ENCODE measurements at places on chromosomes 6 and 20.

GRCh38 chr20:61640131-61640870, 388.2 kb downstream of the CDH4 start:
- no peak for DNase-seq

DNA sequence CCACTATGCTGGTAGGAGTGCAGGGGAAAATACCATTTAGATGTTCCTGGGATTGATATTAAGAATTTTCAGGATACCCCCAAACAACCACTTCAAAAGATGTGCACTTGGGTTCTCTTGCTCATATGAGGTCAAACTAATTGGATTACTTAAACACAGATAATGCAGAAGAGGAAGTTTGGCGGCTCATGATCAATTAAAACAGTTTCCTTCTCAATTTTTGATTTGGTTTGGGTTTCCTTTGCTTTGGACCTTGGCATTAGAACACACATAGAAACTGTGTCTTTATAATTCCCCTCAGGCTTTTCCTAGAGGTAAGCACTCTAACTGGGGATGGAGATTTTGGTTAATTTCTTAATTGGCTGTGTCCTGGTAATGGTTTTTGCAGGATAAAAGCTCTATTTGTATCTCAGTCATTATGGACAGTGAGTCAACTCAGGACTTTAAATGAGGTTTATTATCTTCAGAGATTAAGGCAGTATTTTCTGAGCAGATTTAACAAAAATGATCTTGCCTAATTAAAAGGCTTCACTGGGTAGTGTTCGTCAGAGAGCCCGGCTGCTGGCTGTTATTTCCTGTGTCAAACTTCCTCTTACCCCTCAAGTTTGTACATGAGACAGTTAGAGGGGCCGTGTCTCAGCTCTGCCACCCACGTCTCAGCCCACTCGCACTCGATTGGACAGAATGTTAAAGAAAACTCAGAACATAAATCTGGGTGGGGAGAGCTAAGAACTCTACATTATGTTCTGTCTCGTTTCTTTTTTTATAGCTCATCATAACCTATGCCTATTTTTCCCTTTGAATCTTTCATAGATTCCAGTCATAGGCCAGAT, 50.3 kb upstream of the PREP start:
- no peak for DNase-seq

DNA sequence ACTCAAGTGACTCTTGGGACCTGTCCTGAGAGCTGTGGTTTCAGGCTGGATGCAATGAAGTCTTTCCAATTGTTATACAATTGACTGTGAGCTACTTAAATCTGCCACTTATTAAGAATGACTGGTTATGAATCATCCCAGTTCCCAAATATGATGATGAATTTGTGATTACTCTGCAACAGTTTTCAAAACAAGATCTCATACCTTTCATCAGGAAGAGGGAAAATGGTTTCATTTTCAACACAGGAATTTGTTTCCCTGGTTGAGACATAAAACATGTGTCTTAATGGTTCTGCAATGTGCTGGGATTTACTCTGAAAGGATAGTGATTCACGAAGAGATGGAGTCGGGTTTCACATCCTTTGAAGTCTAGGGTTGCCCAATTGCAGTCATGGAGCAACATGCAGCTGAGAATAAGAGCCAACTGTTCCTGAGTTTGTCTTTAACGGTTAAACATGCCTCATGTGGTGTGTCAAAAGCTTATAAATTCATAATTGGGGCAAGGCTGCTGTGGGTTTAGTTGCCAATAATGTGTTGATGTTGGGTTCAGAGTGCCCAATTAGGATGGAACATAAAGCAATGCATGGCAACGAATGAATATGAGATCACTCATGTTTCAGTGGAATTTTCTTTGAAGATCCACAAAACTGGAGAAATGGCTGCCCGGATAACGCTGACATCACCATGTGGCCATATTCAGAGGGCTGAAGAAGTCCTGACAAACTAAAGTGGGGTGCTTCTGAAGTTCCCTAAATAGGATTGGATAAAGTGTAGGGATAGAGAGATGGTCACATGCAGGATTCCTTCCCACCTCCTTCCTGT, 41.0 kb downstream of the CYP24A1 start:
- DNase-seq, result no peak

DNA sequence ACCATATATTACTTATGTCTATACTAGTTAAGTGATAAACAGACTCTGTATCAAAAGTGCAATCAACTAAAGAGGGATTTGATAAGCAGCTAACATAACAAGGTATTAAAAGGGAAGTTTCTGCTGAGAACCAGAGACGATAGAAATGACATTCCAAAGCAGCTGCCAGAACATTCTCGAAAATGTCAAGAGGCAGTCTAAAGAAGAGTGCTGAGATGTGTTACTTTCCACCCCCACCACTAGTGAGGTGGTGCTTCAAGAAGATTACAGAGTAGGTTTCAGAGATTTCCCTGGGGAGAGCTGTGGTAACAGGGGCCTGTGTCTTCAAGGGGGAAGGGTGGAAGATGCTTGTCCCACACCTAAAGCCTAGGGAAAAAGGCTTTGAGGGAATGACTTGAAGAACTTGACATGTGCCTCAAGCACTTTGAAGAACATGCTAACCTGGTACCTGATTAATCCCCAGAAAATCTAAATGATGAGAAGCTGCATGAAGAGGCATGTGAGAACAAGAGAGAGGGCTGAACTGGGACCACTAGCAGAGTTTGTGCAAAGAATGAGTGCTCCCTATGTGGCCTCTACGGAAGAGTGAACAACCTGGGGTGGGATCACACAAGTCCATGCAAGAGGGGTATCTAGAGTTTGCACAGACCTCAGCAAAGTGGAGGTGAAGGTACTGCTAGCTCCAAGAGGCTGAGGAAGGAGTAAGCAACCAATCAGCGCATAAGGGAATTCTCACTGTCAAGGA, 5.0 kb downstream of the FAM184A start:
- no peak for DNase-seq

- no peak for DNase-seq
These were observed 716.0 kb downstream of the KIF16B start for GRCh38 chr20:15857173-15857784.

- DNase-seq, result no peak
These were observed 18.7 kb upstream of the TOP1 start for GRCh38 chr20:41009946-41010345.

DNA sequence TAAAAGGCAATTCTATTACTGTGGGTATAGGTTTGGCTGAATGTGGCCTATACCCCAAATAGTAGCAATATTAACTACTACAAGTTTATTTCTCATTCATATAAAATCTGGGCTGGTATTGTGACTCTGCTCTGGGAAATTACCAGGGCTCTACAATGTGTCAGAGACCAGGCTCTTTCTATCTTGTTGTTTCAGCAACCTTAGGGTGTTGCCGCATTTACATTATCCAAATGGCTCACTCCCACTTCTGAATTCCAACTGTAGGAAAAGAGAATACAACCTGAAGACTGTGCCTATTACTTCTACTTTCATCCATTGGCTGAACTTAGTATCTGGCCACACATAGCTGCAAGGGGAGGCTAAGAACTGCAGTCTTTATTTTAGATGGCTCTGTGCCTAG, 106.7 kb upstream of the CENPW start:
- DNase-seq, result no peak

DNA sequence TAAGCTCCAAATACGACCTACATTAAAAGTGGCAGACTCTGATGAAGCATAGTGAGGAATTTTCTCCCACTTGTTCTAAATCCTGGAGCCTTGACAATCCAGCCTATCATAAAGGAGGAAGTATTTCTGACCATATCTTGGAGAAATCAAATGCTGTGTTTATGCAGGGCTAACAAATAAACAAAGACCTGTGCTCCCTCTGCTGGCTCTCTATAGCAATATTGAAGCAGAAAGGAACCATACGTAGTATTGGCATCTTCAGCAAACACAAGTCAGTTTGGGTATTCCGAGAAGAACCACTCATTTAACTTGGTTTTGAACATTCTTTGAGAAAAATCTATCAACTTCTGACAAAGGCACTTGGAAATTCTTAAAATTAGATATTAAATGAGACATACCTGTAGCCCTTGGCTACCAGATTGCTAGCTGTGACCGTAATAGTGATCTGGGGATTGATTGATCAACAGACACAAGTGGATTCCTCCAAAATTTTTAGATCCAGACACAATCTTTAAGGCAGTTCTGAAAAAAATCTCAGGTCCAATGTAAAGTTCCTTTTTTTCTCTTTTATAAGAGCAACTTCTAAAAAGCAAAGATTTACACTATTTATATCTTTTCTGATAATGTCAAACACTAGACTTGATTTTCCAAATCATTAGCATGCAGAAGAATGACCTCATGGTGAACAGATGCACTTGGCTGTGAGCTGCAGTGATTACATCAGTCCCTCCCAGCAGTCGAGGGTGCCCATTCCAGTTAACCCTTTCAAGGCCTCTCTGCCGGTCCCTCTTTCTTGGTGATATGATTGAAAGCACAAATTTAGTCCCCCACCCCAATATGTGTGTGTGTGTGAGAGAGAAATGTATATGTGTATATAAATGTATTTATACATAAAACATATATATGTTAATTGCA, 40.2 kb downstream of the INSM1 start:
- DNase-seq, result no peak

GRCh38 chr6:133179481-133179880, 61.7 kb upstream of the EYA4 start:
- DNase-seq, result no peak

DNA sequence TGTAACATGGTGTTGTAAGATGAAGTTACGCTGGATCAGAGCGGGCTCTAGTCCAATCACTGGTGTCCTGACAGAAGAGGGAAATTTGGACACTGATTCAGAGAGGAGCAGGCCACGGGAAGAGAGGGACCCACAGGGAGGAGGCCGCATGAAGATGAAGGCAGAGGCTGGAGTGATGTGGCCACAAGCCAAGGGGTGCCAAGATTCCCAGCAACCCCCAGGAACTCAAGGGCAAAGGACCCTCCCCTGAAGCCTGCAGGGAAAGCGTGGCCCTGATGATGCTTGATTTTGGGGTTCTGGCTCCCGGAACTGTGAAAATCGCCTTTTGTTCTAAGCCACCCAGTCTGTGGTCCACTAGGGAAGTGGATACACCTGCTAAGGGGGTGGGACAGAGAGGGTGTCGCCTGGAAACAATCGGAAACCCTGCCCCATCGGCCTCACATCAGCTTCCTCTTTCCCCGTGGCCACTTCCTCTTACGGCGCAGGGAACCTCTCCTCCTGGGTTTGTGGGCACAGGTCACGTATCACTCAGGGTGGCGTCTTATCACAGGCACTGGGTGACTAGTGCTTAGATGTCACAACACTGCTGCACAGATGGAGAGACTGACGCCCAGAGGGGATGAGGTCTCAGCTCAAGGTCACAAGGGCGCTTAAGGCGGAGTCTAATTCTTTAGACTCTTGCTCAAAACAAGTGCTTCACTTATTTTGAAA, 58.0 kb downstream of the SULF2 start:
- DNase-seq, result no peak
